Activated CD8-positive, alpha-beta memory T cell treated with anti-CD3 and anti-CD28 coated beads for 1 hour (primary cell): ENCODE measurements at places on chromosomes 11 and 22.

DNA sequence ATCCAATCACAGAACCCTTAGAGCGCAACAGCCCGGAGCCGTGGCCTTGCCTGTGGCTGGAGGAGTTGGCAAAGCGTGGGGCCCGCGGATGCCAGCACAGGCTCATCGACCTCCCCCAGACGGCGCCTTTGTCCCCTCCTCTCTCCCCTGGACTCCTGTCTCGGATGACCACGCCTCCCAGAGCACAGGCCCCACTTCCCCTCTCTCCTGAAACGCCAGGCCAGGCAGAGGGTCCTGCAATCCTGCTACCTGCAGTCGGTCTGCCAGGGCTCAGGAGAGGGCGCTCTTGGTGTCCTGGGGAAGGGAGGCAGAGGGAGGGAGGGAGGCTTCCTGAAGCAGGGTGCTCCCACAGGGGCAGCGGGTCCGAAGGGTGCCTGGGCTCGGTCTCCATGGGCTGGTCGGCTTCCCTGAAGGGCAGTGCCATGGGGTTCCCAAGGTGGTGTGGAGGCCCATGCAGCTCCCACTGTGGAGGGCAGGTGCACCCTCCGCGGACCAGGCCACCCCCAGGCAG, 16.6 kb upstream of the TTLL12 start:
- no peak for DNase-seq

DNA sequence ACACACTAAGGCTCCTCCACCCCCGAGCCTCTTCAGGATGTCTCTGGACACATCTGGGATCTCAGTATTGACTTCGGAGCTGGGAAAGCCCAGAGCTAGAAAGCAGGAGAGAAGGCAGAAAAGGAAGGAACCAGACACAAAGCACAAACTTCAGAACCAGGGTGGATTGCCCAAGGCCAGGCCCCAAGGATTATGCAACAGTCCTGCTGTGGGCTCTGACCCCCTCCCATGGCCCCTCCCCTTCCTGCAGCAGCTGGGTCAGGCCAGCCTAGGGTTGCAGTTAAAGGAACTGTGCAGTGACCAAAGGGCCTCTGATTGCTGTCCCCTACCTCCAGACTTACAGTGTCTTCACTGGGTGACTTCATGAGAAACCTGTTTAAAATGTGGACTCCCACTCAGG, 5.3 kb downstream of the KCNE3 start:
- no peak for DNase-seq

GRCh38 chr22:41660416-41660815, 28.3 kb downstream of the SNU13 start:
- DNase-seq, result no peak

GRCh38 chr11:86118253-86118652, 49.4 kb upstream of the PICALM start:
- no peak for DNase-seq

GRCh38 chr22:40015358-40015976, 20.7 kb downstream of the FAM83F start:
- no peak for DNase-seq

GRCh38 chr11:114606003-114606801, 10.6 kb upstream of the NXPE4 start:
- DNase-seq, result no peak

DNA sequence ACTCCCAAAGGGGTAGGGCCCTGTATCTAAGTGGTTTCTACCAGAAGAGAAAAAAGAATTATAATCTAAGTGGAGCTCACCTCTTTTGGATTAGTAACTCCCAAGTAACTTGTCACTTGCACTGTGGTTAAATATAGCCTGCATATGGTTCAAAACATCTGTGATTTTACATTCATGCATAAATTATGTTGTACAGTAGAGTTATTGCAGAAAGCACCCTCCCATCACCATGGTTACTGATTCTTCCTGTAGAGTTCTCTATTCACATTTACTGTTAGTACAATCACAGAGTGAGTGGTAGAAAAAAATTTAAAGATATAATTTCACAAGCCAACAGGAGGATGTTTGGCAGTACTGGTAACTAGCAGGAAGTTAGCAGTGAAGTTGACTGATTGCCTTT, 80.4 kb downstream of the LRRC4C start:
- no peak for DNase-seq

DNA sequence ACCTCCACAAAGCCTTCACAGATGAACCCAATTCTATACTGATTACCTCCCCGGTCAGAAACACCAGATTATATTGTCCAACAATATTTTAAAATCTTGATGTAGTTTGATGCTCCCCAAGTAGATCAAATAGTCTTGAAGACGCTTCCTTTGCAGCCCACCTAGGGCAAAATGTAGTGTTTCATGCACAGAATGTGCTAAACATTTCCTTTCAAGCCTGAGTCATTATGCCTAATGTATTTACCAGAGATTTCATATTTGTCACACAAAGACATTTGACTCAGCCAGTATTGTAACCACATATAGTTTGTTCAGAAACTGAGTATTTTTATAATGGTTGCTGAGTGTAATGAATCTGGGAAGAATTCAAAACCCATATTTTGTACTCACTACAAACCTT, 1396.8 kb downstream of the LRRC4C start:
- no peak for DNase-seq

- no peak for DNase-seq
Measured at GRCh38 chr11:66728693-66729385, at the start of gene SPTBN2. TSS of gene SPTBN2 (minus strand) at chr11:66729216. CDS start at chr11:66721240, 7,976 bp downstream.

DNA sequence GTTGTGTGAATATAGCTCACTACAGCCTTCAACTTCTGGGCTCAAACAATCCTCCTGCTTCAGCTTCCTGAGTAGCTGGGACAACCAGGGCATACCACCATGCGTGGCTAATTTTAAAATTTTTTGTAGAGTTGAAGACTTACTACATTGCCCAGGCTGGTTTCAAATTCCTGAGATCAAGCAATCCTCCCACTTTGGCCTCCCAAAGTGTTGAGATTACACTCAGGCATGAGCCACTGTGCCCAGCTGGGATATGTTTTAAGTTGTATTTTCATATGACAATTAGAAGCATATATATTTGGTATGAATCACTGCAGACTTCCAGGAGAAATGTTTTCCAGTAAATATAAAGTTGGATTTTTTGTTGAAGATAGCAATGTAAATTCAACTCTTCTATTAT, 15.4 kb downstream of the DDX10 start:
- DNase-seq, result no peak

DNA sequence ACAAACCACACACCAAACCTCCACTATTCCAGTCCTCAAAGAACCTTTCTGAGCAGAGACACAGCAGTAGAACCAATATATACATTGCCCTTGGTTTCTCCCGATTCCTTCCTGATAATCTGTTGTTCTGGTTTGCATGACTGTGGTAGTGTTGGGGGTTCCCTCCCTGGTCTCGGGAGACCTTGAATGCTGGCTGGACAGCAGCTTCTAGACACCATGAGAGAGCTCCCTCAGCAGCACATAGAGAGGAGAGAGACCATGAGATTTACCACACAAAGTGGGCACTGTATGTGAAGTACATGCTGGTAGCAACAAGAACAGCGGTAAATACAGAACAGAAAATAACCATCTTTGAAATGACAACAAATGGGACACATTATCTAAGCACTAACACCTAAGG, 2.6 kb downstream of the C11orf91 start:
- no peak for DNase-seq

DNA sequence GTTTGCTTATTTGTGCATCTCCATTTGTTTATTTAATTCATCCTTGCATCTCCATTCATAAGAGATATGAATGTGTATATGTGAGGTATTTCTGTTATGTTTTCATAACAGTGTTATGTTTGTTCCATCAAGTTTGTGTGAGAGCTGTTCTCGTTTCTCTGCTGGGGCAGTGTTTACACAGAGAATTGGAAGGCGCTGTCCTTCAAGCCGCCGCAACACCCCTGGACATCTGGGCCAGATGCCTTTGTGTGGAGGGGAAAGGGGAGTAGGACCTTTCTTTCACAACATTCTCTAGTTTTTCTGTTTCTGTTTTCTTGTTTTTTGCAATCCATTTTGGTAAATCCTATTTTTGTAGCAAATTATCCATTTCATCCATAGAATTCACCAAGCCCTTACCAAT, 7.0 kb upstream of the TM7SF2 start:
- no peak for DNase-seq

- no peak for DNase-seq
Measured at GRCh38 chr11:134750619-134751018, 338.6 kb upstream of the B3GAT1 start.

- DNase-seq, result no peak
Measured at GRCh38 chr11:78063440-78064181, at the start of gene THRSP. TSS of gene THRSP (plus strand) at chr11:78063861. CDS start at chr11:78063882, 21 bp downstream.

DNA sequence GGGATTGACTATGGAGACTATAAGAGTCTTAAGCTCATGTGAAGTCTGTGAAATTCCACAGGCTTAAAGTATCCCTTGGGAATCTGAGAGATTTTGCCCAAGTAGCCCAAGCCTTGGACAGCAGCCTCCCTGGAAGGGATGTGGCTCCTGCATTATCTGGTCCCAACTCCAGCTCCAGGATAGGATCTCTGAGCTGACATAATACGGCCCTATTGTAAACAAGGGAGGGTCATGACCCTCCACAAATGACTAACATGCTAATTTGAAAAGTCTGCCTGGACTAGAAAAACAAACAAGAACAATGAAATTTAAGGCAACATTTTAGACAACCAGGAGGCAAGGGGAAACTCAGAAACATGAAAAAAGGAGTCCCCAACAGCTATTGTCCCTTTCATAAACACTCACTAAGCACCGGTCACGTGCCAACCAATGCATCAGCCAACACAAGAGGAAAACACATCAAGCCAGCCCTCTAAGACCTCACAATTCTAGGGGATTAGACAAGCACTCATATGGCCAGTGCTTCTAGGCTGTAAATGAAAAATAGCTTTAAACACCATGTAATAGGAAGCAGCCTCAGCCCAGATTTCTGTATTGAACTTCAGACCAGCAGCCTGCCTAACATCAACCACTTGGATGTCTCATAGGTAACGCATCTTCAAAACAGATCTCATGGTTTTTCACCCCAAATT, 101.2 kb upstream of the TIMP3 start:
- DNase-seq, result no peak

DNA sequence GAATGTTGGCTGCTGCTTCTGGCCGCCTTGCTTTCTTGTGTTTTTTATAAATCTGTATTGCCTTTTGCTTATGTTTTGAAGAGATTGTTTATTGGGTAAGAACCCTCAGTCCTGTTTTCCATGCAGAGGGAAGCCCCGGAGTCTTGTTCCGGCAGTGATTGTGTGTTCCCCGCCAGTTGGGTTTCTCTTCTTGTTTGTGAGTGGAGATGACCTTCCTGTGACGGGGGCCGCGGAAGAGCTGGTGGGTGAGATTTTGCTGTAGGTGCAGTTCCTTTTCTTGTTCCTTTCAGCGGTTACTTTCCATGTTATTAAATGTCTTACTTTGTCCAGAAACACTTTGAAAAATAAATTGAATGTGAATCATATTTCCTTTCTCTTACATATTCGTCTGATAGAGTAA, 8.3 kb downstream of the TBC1D22A start:
- no peak for DNase-seq

- no peak for DNase-seq
Measured at GRCh38 chr22:37426706-37427134, 559 bp downstream of the ELFN2 start.

GRCh38 chr11:110691926-110692325, 20.3 kb downstream of the ARHGAP20 start:
- no peak for DNase-seq

DNA sequence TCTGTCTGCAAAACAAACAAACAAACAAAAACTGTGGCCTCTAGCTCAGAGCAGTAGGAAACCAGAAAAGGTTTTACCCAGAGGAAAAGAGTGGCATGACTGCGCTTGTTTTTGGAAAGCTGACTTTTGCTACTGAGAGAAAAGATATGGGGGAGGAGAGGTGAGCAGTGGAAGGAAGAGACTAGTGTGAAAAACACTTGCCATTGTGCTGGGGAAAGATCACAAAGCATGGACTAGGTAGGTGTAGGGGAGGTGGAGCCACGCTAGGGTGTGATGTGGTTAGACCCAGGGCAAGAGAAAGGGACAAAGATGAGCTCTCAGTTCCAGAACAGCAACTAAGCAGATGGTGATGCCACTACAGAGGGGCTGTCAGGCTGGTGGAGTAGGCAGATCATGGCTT, 319.2 kb downstream of the LARGE1 start:
- no peak for DNase-seq

GRCh38 chr22:45709866-45710265, 38.2 kb downstream of the ATXN10 start:
- DNase-seq, result no peak

GRCh38 chr11:35463331-35463751, 44.0 kb upstream of the SLC1A2 start:
- no peak for DNase-seq

GRCh38 chr11:68632802-68633201, 51.5 kb upstream of the GAL start:
- DNase-seq, result no peak

DNA sequence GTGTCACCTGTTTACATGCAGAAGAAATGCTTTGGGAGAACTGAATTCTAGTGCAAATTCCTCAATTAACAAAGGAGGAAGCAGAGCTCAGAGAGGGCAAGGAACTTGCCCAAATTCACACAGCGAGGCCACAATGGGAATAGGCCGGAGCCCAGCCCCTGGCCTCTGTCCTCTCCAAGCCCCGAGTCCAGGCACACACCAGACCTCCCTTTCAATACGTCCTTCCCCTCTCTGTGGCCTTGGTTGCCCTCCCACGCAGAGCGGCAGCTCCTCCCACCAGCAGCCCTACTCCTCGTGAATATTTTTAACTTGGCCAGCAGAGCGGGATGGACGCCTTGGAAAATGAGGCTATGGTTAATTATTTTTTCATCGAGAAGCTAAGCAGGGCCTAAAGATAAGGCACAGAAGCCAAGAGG, 1.6 kb upstream of the CARD10 start:
- DNase-seq, result no peak

GRCh38 chr22:33476716-33477115, 418.5 kb upstream of the SYN3 start:
- no peak for DNase-seq

GRCh38 chr11:3037040-3037944, 19.9 kb downstream of the CARS1 start:
- DNase-seq, result no peak

- no peak for DNase-seq
Measured at GRCh38 chr11:61962213-61963015, 5.0 kb downstream of the FTH1 start.

GRCh38 chr11:123299721-123300120, 104.7 kb upstream of the CLMP start:
- DNase-seq, result no peak

DNA sequence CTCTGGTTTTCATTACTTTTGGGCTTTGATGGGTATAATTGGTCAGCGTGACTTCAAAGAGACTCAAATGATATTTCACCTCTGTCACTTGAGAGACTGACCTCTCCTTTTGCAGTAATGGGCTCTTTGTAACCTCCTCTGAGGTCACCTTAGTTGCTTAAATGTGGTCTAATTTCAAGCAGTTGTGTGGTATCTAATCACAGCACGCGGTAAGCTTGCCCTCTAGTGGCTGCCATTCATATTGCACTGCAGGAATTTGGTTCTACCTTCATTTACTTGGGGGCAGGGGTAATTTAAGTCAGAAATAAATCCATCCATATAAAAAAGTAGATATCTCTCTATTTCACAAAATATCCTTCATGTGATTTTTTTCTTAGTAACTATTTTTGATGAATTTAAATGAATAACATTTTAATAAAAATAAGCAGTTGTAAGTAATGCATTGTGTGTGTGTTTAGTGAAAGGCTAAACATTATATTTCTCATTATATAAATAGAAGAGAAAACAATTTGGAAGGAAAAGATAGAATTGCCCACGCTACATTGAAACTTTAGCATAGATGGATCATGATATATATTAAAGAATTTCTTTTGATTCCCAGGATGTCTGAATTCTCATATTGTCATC, 55.0 kb upstream of the ANO3 start:
- DNase-seq, result no peak
